ENCODE measurements at places on chromosomes 5 and 9.
A peak's percentile ranks its signal among the peaks of the same experiment; 100 is the strongest.

DNA sequence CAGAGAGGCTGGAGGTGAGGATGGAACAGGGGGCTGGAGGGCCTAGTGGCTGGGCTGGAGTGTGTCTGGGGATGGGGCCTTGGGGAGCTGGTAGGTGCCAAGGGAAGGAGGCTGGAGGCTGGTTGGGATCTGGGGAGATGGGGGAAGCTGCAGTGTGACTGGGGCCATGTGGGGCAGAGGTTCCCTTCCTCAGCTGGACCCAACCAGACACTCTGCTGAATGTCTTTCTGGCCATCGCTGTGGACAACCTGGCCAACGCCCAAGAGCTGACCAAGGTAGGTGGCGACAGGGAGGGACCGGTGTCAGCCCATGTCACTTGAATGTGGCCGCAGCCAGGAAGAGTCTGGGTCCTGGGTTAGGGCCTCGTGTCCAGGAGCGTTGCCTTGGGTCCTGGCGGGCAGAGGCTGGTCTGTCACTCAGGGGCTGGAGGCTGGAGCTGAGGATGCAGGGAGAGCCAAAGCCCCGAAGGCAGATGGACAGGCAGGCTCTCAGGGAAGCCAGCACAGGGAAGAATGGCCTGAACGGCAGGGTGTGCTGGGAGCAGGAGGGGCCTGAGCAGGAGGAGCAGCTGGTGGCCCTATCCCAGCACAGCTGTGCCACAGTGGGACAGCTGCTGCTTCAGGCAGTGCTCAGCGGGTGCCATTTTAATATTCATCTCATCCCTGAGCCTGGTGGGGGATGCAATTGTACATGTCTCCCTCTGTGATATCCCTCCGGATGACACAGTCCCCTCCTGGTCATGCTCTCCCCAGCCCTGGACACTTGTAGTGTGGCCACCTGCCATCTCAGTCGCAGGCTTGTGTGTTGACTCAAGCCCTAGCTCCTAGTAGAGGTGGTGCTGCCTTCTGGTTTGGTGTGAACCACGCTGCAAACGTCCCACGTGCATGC, 132.5 kb downstream of the CACNA1B start:
- no peak for DNase-seq

DNA sequence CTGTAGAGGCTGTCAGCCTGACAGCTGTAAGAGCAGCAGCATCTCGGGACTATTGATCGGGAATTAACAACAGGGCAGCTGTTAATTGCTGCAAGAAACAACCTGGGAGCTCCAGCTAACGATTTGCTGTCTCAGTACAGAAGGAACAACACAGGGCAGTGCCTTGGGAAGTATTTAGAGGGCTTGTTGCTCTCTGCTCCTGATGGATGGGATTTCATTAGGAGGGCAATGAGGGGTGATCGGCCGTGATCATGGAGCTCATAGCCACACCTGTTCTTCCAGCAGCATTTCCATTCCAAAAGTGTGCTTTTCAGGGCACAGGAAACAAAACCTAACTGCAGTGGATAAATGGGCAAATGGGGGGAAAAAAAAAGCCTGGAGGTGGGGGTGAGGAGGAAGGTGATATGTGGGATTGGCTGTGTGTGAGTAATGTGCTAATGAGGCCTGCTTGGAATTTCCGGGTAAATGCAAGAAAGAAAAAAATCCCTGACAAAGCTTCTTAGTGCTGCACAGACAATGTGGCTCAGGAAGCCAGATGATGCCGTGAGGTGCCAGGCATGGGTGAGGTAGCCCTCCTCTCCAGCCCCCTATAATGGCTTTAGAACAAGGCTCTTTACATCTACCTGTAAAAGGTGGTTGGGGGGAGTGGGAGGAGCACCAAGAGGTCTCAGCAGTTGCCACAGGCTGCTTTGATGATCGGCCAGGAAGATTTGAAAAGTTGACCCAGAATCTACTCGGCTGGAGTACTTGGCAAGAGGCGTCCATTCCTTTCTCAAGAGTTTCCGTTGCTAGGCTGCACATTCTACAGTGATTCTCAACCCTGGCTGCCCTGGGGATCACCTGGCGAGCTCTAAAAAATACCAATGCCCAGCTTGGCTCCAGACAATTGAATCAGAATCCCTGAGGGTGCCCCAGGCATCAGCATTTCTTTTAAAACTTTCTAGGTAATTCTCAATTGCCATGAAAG, 139.5 kb upstream of the KLF9 start:
- DNase-seq: no peak

DNA sequence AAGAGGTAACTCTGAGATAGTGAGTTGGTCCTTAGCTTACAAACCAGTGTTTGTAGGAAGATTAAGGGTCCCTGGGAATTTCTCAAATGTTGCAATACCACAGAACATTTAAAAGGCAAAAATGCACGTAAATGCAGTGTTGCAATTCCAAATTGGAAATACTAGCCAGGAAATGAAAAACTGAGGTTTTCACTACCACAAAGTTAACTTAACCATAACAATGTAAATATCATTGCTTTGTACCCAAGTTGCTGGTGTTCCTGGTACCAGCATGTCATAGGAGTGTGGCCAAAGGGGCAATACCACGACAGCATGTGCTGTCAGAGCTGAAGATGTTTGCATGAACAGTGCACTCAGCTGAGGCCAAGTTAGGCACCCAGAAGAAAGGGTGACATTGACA, 382.9 kb downstream of the GLIS3 start:
- no peak for DNase-seq

GRCh38 chr5:127296321-127296720, 5.7 kb downstream of the MEGF10 start:
- no peak for DNase-seq

GRCh38 chr9:70760228-70760627, 345.8 kb upstream of the KLF9 start:
- no peak for DNase-seq

GRCh38 chr5:96332535-96333366, 100.3 kb downstream of the PCSK1 start:
- no peak for DNase-seq

DNA sequence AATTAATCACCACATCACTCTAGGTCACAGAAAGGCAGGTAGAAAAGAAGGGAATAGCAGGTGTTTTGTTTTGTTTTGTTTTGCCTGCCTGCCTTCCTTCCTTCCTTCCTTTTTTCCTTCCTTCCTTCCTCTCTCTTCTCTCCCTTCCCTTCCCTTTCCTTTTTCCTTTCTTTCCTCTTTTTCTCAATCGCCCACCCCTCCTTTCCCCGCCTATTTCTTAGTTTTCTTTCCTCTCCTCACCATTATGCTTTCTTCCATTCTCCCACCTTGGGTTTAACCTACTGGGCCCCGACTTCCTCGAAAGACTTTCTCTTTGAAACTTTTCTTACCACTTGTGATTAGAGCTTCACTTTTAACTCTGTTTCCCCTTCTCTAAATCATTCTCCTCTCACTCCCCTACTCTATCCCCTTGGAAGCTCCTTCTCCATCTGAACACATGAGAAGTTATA, 231.3 kb upstream of the CD180 start:
- no peak for DNase-seq

- peak; percentile 54 for DNase-seq
Observed at GRCh38 chr9:82961504-82962125, 101.3 kb downstream of the RASEF start.

DNA sequence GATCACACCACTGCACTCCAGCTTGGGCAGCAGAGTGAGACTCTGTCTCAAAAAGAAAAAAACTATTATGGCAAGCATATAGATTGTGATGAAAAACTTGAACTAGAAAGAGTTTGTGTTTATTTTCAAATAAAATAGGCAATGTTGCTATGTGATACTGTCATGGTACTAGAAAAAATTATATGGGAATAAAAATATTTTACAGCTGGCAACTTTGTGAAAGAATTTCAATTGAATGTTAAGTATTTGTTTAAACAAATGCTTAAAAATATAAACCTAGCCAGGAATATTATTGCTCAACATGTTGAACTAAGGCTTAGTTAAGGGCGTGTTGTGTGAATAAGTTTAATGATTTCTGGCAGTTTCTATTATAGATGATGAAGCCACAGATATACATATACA, 31.7 kb downstream of the HSDL2 start:
- no peak for DNase-seq

- no peak for DNase-seq
Observed at GRCh38 chr5:88279584-88279983, 10.9 kb upstream of the TMEM161B start.

DNA sequence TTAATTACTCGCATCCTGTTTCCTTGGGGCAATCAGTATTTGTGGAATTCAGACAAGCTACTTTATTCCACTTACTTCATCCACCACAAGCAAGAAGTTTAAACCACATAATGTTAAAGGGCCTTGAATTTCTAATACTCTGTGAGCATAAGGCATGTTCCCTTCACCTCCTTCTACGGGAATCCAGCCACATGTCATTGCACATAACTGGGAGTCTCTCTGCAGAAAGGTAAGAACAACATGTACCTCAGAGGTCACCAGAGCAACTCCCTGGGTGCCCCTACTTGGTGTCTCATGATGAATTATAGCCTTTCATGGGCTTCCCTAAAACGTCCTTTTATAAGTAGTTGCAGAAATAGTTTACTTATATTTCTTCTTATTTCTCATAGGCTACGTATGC, 553.2 kb downstream of the DTWD2 start:
- no peak for DNase-seq

DNA sequence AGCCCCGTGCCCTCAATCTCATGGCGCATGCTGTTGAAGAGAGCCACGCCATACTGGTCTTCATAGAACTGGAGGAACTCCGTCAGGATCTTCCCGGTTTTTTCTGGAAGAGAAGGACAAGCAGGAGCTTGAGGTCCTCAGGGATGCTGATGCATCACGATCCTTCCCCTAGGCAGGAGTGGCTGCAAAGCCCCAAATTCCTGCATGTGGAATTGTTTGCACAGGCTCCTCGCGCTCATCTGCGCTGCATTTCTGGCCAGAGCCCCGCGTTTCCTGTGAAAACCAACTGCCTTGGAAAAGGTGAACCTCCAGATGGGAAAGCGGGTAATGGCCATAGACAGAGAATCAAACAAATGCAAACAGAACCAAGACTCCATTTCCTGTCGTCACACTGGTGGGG, 80.4 kb downstream of the LRSAM1 start:
- DNase-seq: no peak

- DNase-seq: no peak
Observed at GRCh38 chr9:35714579-35715252, 17.3 kb downstream of the TLN1 start.

GRCh38 chr5:103724271-103724670, 161.7 kb upstream of the NUDT12 start:
- no peak for DNase-seq

- no peak for DNase-seq
Observed at GRCh38 chr9:8705861-8706260, 906.3 kb upstream of the DMAC1 start.

DNA sequence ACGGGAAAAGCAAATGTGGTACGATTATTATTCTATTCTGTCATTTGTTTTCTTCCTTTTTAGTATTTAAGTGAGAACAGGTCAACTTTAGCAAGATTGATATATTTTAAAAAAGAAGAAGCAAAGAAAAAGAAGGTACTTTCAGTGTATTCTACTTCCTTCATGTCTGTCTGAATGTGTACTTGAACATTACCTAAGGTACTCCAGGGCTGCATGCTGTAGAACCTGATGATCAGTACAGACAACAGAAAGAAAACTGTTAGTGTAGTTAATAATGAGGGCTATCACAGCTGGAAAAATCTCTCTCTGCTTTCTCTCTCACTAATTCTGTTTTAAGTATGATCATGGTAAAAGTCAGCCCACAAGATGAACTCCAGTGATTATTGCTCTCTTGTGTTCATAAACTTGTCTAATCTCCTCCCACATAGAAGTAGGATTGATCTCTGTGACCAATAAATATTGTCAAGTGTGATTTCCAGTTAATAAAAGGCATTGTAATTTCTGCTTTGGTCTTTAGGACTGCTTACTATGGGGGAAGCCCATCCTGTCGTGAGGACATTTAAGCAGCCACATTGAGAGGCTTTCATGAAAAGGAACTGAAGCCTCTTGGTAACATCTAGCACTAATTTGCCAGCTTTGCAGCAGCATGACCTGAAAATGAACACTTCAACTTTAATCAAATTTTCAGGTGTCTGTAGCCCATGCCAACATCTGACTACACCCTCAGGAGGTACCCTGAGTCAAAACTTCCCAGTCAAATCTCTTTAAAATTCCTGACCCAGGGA, 864.0 kb upstream of the ACO1 start:
- no peak for DNase-seq

- no peak for DNase-seq
Observed at GRCh38 chr9:129834489-129835127, 467 bp downstream of the C9orf78 start.

DNA sequence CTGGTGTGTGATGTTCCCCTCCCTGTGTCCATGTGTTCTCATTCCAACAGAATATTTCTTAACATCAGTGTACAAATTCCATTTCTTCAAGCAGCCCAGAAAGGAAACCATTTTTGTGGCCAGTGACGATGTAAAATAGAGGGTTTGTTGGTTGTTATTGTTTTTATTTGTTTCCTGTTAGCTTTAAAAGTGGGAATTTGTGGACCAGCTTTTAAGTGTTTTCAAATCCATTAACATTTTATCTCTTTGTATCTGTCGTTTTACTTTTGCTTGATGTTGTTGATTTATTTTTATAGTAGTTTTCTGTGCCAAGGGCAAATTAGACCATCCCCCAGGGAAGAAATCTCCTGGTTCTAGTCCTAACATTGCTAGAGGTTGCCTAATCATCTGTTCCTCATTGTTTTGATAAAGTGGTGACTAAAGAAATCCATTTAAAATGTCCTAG, 100.0 kb downstream of the GDNF start:
- no peak for DNase-seq

GRCh38 chr9:76629205-76629990, 134.8 kb upstream of the PCA3 start:
- DNase-seq: no peak

- DNase-seq: no peak
Observed at GRCh38 chr5:128019391-128019790, 64.2 kb upstream of the SLC12A2 start.

DNA sequence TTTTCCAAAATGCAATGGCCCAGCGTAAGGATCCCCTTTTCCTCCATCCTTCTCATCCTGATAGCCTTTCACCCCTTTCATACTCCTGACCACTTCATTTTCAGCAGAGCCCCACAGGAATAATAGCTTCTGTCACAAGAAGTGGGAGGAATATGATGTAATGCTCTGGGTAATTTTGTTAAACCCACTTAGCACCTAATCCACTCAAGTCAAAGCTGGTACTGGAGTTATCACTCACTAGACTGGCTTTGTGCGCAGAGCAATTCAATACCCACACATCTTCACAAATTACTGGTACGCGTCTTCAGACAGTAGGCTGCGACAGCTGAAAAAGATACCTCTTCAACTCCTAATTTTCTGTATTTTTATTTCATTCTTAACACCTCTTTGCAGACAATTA, 2232.8 kb upstream of the WWC1 start:
- DNase-seq: no peak

- peak; percentile 76 for DNase-seq
Observed at GRCh38 chr9:124511891-124512805, 4.9 kb upstream of the NR5A1 start.

GRCh38 chr9:113543296-113543981, 79.9 kb downstream of the RGS3 start:
- no peak for DNase-seq

GRCh38 chr9:103789686-103790085, 304.4 kb upstream of the SMC2 start:
- peak; percentile 4 for DNase-seq

Data from K562 (cell line).